T1000 (cell line): ENCODE measurements at places on chromosomes 6 and 20.

DNA sequence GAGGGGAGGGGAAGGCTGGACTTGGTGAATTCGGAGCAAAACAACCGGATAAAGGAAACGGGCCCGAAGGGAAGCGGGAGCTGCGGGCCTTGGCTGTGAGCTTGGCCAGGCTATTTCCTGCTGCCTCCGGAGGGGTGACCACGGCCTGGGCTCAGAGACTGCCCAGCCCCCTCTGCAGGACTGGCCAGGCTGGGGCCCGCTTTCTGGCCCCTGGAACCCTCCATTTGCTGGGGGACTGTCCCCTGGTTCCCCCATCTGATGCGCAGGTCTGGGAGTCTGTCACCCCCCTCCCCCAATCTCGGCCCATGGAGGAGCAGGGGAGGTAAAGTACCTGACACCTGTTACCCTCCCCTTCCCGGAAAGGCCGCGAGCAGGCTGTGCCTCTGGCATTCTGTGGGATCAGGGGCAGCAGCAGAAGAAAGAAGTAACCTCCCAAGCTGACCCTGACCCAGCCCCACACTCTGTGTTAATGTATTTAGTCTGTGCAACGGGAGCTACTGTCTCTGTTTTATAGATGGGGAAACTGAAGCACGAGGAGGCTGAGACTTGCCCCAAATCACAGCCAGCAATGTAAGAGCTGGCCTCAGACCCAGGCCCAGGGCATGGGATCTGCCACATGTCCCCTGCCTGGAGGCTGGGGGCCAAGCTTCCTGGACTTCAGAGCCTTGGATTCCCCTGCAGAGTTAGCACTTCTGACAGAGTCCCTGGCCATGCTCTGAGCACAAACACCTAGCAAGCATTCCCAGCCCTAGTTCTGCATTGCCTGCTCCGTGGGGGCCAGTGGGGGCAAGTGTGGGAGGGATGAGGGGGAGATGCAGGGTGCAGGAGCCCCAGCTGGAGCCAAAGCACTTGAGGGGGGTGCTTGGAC is 3.5 kb downstream of the C20orf204 start:
- no peak for DNase-seq

DNA sequence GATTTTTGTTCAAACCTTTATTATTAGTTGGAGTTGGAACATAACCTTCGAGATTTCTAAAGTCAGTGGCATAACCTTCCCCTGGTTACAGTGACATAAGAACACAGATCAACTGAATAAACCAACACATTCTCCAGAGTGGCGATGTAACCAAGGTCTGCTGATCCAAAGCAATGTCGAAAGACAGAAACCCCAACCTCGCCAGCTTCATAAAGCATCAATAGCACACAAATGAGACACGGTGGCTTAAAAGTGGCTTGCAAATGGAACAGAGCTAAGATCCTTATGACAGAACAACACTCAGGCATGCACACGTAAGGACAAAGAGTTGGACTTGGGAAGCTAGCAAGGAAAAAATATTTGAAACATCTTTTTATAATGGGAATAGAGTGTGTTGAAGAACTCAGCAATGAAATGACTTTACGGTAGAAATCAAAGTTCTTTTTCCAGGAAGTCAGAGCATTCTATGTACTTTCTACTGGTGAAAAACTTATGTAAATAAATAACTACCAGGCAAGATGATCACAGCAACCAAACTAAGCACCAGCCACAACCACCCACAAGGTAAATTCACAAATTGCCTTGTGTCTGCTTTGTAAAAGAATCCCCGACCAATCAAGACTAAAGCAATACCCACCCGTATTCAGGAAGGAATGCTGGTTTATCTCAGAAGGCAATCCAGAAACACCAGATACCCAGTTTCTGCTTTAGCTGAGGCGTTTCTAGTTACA is 61.0 kb upstream of the NHSL1 start:
- DNase-seq, result no peak

- DNase-seq, result peak; percentile 14
Observed at GRCh38 chr20:36569847-36570429, 3.5 kb upstream of the TGIF2 start.

- no peak for DNase-seq
Observed at GRCh38 chr20:4070323-4071177, 55.2 kb upstream of the RNF24 start.

DNA sequence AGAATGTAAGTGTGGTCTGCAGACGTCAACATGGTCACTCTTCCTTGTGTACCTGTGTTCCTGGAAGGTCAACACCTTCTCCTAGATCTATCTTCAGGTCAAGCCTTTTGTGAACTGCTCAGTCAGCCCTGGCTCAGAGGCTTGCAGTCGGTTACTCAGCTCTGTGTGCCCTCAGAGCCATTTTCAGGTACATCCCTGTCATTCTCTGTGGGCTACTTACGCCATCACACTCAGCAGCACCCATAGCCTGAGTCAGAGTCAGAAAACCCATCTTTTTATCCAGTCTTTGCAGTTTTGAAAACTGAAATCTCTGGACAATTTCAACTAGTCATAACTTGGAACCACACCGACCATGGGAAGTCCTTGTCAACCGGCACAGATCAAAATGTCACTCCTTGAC is 35.3 kb downstream of the TGM3 start:
- no peak for DNase-seq

GRCh38 chr6:150547502-150548222 is 52.0 kb upstream of the PLEKHG1 start:
- no peak for DNase-seq

- no peak for DNase-seq
Observed at GRCh38 chr20:1688886-1689538, 31.4 kb upstream of the SIRPG start.

- DNase-seq, result no peak
Observed at GRCh38 chr6:40587240-40588069, at the start of gene LRFN2. Gene LRFN2 (minus strand): TSS chr6:40587364.

GRCh38 chr20:46356195-46357029 is 48.1 kb upstream of the CDH22 start:
- no peak for DNase-seq
